Activated B cell treated with CpG ODN at 0.5 μM for 24 hours (primary cell): ENCODE measurements at places on chromosomes 5 and 9. TPM values are rescaled to one million over a fixed set of nuclear protein-coding genes. Genes with fewer than 3 reads are reported as not detected.

The CCDC112 gene
- 5.2 and 5.3 TPM in 2 replicates for total RNA-seq

The RASEF gene
- not detected in 2 replicates for total RNA-seq

The TOR1B gene
- total RNA-seq: 11.8 and 15.3 TPM in 2 replicates

The RGS3 gene
- total RNA-seq: 14.6 and 15.0 TPM in 2 replicates

The STOML2 gene
- total RNA-seq: 108 and 113 TPM in 2 replicates

The TMEM171 gene
- not detected in 2 replicates for total RNA-seq

GRCh38 chr5:164355267-164355830, 849.9 kb downstream of the MAT2B start:
- no peaks in the 10 kb centered on the region for H3K4me1 ChIP-seq
- H3K27ac ChIP-seq: no peak overlapping the region
- H3K4me3 ChIP-seq: no peak overlapping the region
- no peaks in the 10 kb centered on the region for H3K27me3 ChIP-seq
- no peak for DNase-seq
- no peaks in the 10 kb centered on the region for H3K36me3 ChIP-seq

DNA sequence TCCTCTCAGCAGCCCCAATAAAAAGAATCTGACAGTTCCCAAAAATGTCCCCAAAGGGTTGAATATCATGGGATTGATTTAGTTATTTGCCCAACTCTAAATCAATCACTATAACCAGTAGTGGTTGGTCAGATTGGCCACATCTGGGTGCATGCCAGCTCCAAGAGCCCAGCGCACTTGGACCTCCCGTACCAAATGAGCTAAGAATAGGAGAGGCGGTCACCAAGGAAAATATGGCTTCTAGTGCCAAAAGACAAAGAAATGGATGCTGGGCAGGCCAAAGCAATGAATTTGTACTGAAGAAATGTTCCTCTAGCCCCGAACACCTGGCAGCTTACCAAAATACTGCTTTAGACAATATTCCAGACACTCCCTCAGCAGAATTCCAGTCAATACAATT, 80.3 kb downstream of the RCL1 start:
- no peak for DNase-seq
- H3K27me3 ChIP-seq: no peaks in the 10 kb centered on the region
- no peaks in the 10 kb centered on the region for H3K4me1 ChIP-seq
- H3K27ac ChIP-seq: no peak overlapping the region
- no peak overlapping the region for H3K4me3 ChIP-seq

DNA sequence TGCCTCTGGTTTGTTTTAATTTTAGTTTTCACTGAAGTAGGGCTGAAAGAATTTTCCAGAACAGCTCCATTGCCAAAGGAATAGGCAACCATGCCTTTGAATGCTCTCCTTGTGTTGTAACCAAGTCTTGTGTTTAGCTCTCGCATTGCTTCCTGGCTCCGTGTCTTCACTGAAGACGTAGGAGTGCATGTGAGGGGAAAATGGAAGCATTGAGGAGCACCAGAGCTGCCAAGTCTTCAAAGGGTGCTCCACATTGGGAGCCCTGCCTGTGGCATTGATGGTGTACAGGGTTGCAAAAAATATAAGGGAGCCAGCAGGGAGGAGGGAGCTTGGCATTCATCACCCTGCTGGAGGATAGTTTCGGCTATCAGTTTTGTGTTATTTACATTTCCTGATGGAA, 86.6 kb downstream of the NTRK2 start:
- no peak overlapping the region for H3K4me3 ChIP-seq
- no peak for DNase-seq
- no peak overlapping the region for H3K27ac ChIP-seq
- no peaks in the 10 kb centered on the region for H3K36me3 ChIP-seq

DNA sequence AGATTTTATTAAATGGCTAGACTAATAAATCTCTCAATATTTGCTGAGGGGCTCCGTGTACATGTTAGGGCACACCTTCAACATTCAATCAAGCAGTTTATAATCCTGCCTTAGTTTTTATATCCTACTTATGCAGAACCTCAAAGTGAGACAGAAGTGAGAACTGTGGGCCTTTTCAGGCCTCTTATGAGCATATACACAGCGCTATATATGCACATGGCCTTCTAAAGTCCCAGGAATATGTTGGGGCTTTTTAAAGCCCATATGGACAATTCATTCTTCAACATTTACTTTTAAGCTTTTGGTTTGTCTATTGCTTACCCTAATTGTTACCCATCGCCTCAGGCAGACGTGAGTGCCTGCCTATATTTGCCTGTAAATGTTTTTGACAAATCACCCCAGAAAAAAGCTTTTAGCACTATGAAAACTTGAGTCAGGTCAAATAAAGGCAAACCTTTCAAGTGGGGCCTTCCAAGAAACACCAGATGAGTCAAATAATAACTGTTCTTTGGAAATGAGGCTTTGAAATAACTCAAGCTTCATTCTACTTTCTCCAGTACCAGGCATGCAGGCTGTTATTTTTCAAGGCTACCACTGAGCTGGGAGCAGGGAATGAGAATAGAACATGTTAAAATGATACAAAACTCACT, 58.2 kb downstream of the ESM1 start:
- H3K27ac ChIP-seq: no peak overlapping the region
- H3K4me3 ChIP-seq: no peak overlapping the region
- no peak for DNase-seq
- H3K36me3 ChIP-seq: no peaks in the 10 kb centered on the region
- H3K4me1 ChIP-seq: no peaks in the 10 kb centered on the region

DNA sequence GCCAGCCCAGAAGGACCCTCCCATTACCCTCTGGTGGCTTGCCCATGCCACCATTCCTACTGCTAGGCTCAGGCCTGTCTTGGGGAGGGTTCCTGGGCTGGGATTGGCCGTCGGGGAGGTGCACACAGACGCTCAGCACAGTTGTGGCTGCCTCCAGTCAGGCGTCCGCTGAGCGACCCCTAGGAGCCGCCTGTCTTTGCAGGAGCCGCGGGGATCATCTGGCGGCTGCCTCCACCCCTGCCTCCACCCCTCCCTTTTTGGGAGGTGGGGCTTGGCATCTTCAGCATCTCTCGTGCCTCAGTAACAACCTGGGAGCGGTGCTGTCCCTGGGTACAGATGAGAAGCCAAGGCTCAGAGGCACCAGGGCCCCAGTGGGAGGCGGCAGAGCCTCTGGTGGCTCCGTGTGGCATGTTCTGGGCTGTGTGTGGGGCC, 39.6 kb downstream of the RXRA start:
- peaks cover 2% of the 10 kb centered on the region for H3K4me1 ChIP-seq
- H3K27ac ChIP-seq: no peak overlapping the region
- H3K4me3 ChIP-seq: no peak overlapping the region
- no peak for DNase-seq

GRCh38 chr5:158606233-158606632, 493.5 kb downstream of the EBF1 start:
- H3K27me3 ChIP-seq: no peaks in the 10 kb centered on the region
- H3K36me3 ChIP-seq: no peaks in the 10 kb centered on the region
- H3K27ac ChIP-seq: no peak overlapping the region
- peaks cover 9% of the 10 kb centered on the region for H3K4me1 ChIP-seq
- no peak overlapping the region for H3K4me3 ChIP-seq
- no peak for DNase-seq

- H3K4me1 ChIP-seq: no peaks in the 10 kb centered on the region
- DNase-seq: no peak
- no peak overlapping the region for H3K27ac ChIP-seq
- H3K36me3 ChIP-seq: no peaks in the 10 kb centered on the region
These were observed 375.9 kb upstream of the TLE4 start for GRCh38 chr9:79195879-79196278.

GRCh38 chr5:123156577-123157296, 67.7 kb downstream of the PRDM6 start:
- no peak overlapping the region for H3K4me3 ChIP-seq
- H3K27me3 ChIP-seq: peaks cover 20% of the 10 kb centered on the region
- no peaks in the 10 kb centered on the region for H3K4me1 ChIP-seq
- DNase-seq: no peak
- no peaks in the 10 kb centered on the region for H3K36me3 ChIP-seq

GRCh38 chr9:118522093-118523028, 818.2 kb downstream of the TLR4 start:
- H3K27me3 ChIP-seq: peaks cover 3% of the 10 kb centered on the region
- no peaks in the 10 kb centered on the region for H3K36me3 ChIP-seq
- DNase-seq: no peak

- H3K4me1 ChIP-seq: peaks cover 8% of the 10 kb centered on the region
- H3K36me3 ChIP-seq: no peaks in the 10 kb centered on the region
- H3K4me3 ChIP-seq: no peak overlapping the region
- H3K27ac ChIP-seq: no peak overlapping the region
- peaks cover 13% of the 10 kb centered on the region for H3K27me3 ChIP-seq
These were observed 28.3 kb upstream of the NEURL1B start for GRCh38 chr5:172612771-172613170.

DNA sequence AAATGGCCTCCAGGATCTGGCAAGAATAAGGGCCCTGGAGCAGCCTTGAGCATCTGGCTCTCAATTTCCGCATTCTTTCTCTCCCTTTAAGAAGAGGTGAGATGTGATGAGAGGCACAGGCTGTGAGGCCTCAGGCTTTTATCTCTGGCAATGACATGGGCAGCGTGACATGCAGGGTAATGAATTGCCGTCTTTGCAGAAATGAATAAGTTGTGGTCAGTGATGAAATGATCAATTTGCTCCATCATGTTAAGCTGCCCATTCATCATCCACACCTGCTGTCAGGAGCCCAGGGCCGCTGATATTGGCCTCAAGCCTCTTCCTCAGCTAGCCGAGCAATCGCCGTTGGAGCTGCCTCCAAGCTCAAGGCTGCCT, 265.3 kb downstream of the TRIM32 start:
- no peaks in the 10 kb centered on the region for H3K36me3 ChIP-seq
- H3K27me3 ChIP-seq: no peaks in the 10 kb centered on the region
- H3K27ac ChIP-seq: no peak overlapping the region

- DNase-seq: peak; percentile 75
- no peaks in the 10 kb centered on the region for H3K36me3 ChIP-seq
- H3K27me3 ChIP-seq: peaks cover 5% of the 10 kb centered on the region
- peaks cover 28% of the 10 kb centered on the region for H3K4me1 ChIP-seq
- no peak overlapping the region for H3K4me3 ChIP-seq
These were observed 71.9 kb downstream of the MVB12B start for GRCh38 chr9:126398403-126399058.

- H3K4me3 ChIP-seq: no peak overlapping the region
- peaks cover 31% of the 10 kb centered on the region for H3K27me3 ChIP-seq
- H3K4me1 ChIP-seq: no peaks in the 10 kb centered on the region
- H3K36me3 ChIP-seq: no peaks in the 10 kb centered on the region
These were observed 6.2 kb upstream of the GMCL2 start for GRCh38 chr5:178193251-178193809.

GRCh38 chr5:138096997-138097828, 13.4 kb downstream of the WNT8A start:
- no peak for DNase-seq
- H3K27ac ChIP-seq: no peak overlapping the region
- H3K27me3 ChIP-seq: peaks cover 5% of the 10 kb centered on the region
- H3K4me3 ChIP-seq: no peak overlapping the region
- H3K4me1 ChIP-seq: peaks cover 7% of the 10 kb centered on the region

GRCh38 chr5:136754216-136754615, 388.9 kb upstream of the TRPC7 start:
- DNase-seq: no peak
- no peaks in the 10 kb centered on the region for H3K4me1 ChIP-seq
- no peak overlapping the region for H3K4me3 ChIP-seq
- no peaks in the 10 kb centered on the region for H3K27me3 ChIP-seq
- no peak overlapping the region for H3K27ac ChIP-seq

- H3K4me1 ChIP-seq: peaks cover 28% of the 10 kb centered on the region
- H3K27me3 ChIP-seq: no peaks in the 10 kb centered on the region
- H3K4me3 ChIP-seq: peak overlapping the region; percentile 19
- H3K27ac ChIP-seq: peak overlapping the region; percentile 65
These were observed 59.3 kb downstream of the OSTF1 start for GRCh38 chr9:75147638-75148037.

- H3K27ac ChIP-seq: no peak overlapping the region
- H3K4me3 ChIP-seq: no peak overlapping the region
- peaks cover 54% of the 10 kb centered on the region for H3K27me3 ChIP-seq
- H3K4me1 ChIP-seq: peaks cover 64% of the 10 kb centered on the region
- no peak for DNase-seq
These were observed 3.7 kb upstream of the SLC9A3 start for GRCh38 chr5:527646-528628.

- no peaks in the 10 kb centered on the region for H3K36me3 ChIP-seq
- no peaks in the 10 kb centered on the region for H3K4me1 ChIP-seq
- no peak overlapping the region for H3K4me3 ChIP-seq
- peaks cover 24% of the 10 kb centered on the region for H3K27me3 ChIP-seq
These were observed 58.4 kb upstream of the PITX1 start for GRCh38 chr5:135092476-135092875.

- peaks cover 21% of the 10 kb centered on the region for H3K36me3 ChIP-seq
- peaks cover 19% of the 10 kb centered on the region for H3K4me1 ChIP-seq
- DNase-seq: peak; percentile 60
- no peak overlapping the region for H3K4me3 ChIP-seq
- H3K27me3 ChIP-seq: no peaks in the 10 kb centered on the region
- no peak overlapping the region for H3K27ac ChIP-seq
These were observed 58.3 kb downstream of the PFDN1 start for GRCh38 chr5:140244525-140245025.

GRCh38 chr9:100202806-100203205, 103.8 kb downstream of the INVS start:
- no peak for DNase-seq
- H3K4me1 ChIP-seq: no peaks in the 10 kb centered on the region
- no peak overlapping the region for H3K4me3 ChIP-seq
- H3K27ac ChIP-seq: no peak overlapping the region
- H3K27me3 ChIP-seq: no peaks in the 10 kb centered on the region

DNA sequence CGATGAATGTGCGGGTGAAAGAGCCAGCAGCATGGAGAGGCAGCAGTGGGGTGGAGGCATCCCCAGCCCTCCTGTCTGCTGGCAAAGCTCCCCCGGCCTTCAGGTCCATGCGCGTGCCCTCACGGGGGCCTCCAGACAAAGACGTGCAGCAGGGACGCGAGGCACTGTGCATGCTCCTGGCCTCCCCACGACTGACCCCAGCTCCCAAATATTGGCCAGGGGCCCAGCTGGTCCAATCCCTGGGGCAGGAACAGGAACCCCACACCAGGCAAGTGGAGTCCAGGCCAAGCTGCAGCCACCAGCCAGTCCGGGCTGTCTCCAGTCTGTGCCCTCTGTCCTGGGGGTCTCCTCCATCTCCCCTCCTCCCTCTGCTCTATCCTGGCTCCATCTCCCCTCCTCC, 33.5 kb upstream of the LRRC14B start:
- no peak overlapping the region for H3K4me3 ChIP-seq
- no peaks in the 10 kb centered on the region for H3K4me1 ChIP-seq
- no peaks in the 10 kb centered on the region for H3K36me3 ChIP-seq
- no peak overlapping the region for H3K27ac ChIP-seq
- no peak for DNase-seq
- H3K27me3 ChIP-seq: peaks cover 16% of the 10 kb centered on the region
